ENCODE measurements at places on chromosomes 12 and 14.

GRCh38 chr12:33192226-33192625 is 247.4 kb downstream of the SYT10 start:
- no peak for DNase-seq

DNA sequence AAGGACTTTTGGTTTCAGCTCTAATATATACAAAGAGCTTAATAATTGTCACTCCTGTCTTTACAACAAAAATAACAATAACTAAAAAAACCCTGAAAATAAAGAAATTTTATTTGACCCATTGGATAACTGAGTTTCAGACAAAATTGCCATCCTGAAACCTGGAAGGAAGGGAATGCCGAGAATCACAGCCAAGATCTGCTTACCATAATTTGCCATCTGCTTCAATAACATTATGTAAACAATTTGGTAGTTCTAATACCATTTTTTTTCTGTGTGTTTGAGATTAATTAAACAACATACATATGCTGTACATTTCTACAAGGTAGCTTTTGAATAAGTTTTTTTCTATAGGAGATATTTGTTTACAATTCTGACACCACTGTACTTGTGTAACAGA is 596.3 kb upstream of the MGAT4C start:
- no peak for DNase-seq

DNA sequence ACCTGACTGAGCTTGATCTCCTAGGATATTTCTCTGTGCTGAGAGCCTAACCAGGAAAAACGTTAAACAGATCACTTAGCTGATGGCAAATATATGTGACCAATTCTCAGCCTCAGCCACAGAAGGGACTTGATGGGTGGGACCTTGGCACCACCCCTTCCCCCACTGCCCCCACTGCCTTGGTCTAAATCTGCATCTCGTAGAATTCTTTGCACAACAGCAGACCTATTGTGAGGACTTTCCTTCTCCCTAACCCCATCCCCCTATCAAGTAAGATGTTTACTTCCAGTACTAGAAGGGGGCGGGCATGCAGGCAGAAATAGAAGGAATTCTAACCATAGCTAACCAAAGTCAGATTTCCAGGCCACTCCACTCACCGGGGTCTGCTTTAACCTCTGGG is 313.2 kb downstream of the PCNX1 start:
- DNase-seq: no peak

DNA sequence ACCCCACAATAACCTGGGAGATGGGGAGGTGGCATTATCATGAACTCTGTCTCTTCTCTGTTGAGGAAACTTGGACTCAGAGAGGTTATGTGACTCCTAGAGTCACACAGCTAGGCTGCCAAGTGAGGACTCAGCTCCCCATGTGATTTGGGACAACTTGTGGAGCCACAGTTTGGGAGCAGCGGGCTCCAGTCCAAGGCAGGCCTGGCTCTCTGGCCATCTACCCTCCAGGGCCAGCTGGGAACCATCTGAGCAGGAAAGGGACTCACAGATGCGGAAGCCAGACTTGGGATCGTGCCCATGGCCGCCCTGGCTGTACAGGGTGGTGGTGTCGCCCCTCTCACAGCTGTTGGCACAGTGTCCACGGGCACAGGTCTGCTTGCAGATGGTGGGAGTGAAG is 59.1 kb downstream of the ISCA2 start:
- no peak for DNase-seq

DNA sequence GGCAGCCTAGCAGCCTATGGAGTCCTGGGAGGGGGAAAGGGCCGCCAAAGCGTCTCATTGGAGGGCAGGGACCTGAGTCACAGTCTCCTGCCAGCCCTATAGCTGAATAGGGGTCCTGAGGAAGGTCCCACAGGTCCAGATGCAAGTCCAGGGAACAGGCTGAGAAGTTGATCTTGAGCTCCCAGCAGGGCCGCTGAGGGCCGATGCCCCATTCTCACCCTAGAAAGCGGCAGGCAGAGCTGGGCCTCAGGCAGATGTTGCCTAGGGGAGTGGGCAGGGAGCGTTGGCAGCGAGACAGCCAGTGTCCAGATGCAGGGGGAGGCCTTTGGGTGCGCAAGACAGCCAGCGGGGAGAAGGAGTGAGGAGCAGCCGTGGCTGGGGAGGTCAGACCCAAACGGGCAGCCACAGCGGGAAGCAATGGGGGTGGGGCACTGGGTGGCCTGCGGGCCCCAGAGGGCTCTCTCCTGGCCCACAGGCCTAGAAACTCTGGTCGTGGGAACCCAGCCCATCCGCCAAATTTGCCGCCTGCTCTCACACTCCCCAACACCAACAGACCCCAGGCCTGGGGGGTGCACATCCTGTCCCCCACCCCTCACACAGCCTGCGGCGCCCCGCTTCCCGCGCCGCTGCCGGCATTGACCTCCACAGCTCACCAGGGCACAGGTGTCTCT is 1.1 kb downstream of the HDAC7 start:
- DNase-seq: no peak

GRCh38 chr14:24813089-24813815 is 179.3 kb upstream of the GZMB start:
- DNase-seq: no peak

- DNase-seq: no peak
These were observed 66.0 kb upstream of the TRIM9 start for GRCh38 chr14:51160871-51161270.

- DNase-seq: peak; percentile 61
These were observed at the start of gene GABARAPL1 for GRCh38 chr12:10212739-10213131. TSS of gene GABARAPL1 (plus strand) at chr12:10212877. CDS start at chr12:10213130, 253 bp downstream.

GRCh38 chr12:48184549-48184922 is 1.1 kb downstream of the CCDC184 start:
- DNase-seq: no peak

GRCh38 chr12:124506145-124506831 is 61.1 kb downstream of the NCOR2 start:
- no peak for DNase-seq

GRCh38 chr14:34766060-34766459 is 51.7 kb upstream of the CFL2 start:
- no peak for DNase-seq

GRCh38 chr12:109944561-109945359 is 44.7 kb downstream of the TCHP start:
- no peak for DNase-seq

GRCh38 chr12:82047446-82047845 is 288.3 kb upstream of the PPFIA2 start:
- DNase-seq: no peak

GRCh38 chr14:73393375-73393774 is 65.0 kb downstream of the NUMB start:
- DNase-seq: no peak

- no peak for DNase-seq
These were observed 12.3 kb downstream of the GPR19 start for GRCh38 chr12:12683725-12684124.

DNA sequence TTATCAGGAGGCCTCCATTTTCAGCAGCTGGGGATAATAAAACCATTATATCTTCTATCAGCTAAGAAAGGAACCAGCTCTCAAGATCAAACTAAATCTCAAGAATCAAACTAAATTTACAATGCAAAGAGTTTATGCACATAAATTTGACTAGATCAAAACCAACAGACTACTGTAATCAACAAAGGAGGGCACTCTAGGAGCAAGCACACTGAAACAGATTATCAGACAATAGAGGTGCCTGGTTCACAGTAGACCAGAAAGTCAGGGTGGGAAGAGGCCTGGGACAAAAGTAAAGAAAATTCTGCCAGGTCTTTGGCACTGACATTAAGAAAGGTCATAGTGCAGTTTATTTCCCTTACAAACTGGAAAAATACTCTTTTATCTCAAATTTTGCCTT is 61.0 kb downstream of the HECTD4 start:
- no peak for DNase-seq

GRCh38 chr12:110669193-110669502 is 19.8 kb downstream of the HVCN1 start:
- no peak for DNase-seq

DNA sequence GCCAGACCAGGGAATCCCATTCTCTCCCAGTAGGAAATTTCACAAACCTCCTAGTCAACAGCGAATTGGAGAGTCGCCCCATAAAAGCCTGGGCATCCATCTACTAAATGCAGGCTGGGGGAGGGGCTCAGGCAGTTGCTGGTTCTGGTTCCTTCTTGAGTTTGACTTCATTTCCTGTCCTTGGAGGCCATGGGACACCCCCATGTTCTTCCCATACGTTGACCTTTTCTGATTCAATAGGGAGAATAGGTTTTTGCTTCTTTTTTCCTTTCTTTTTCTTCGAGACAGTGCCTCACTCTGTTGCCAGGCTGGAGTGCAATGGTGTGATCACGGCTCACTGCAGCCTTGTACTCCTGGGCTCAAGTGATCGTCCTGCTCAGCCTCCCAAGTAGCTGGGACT is 44.1 kb upstream of the TMEM263 start:
- no peak for DNase-seq

DNA sequence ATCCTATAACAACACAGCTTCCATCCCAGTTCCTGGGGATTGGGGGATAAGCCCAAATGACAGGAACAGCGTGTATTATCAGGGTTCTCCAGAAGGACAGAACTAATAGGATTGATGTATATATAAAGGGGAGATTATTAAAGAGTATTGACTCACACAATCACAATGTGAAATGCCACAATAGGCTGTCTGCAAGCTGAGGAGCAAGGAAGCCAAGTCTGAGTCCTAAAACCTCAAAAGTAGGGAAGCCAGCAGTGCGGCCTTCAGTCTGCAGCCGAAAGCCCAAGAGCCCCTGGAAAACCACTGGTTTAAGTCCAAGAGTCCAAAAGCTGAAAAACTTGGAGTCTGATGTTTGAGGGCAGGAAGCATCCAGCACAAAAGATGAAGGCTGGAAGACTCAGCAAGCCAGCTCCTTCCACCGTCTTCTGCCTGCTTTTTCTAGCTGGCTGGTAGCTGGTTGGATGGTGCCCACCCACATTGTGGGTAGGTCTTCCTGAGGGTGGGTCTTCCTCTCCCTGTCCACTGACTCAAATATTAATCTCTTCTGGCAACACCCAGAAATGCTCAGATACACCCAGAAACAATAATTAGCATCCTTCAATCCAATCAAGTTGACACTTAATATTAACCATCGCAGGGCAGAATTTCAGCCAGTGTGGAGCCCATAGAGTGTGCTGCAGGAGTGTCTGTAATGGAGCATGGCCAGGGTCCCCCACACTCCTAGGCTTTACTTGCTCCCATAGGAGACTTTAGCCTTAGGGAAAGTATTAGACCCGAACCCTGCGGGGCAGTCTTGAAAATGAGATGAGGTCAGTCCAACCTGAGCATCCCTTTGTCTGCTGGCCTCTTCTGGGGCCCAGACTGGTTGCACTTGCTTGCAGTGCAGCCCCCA is 111.1 kb downstream of the SINHCAF start:
- DNase-seq: no peak

DNA sequence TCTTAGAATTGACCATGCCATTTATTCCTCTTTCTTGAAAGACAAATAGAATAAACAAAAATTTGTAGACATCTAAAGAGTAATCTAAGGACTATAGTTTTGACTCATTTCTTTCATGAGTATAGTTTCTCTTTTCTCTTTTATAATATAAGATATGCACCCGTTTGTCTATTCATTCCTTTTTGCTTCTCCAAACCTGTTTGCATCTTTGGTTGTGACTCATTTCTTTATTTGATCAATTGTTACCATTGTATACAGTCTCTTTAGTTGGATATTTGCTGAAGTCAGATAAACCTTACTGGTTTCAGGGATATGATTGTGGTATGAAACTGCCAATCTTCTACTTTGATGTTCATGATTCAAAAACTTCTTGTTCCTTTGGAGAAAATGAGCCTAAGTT is 268.7 kb downstream of the FBXL14 start:
- no peak for DNase-seq

DNA sequence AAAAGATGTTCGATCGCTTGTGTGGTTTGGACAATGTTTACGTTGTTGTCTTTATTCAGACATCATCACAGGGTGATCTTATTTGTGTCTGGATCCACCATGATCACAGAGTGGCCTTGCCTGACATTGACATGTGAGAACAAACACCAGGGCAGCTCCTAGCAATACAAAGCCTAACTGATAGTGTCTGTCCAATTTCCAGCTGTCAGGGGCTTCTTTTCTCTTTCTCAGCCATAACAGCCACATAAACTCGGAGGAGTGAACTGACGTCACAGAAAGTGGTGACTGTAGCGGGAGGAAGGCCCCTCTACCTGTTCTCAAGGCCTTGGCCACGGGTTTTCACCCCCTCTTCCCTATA is 5.8 kb upstream of the SLC6A13 start:
- no peak for DNase-seq

DNA sequence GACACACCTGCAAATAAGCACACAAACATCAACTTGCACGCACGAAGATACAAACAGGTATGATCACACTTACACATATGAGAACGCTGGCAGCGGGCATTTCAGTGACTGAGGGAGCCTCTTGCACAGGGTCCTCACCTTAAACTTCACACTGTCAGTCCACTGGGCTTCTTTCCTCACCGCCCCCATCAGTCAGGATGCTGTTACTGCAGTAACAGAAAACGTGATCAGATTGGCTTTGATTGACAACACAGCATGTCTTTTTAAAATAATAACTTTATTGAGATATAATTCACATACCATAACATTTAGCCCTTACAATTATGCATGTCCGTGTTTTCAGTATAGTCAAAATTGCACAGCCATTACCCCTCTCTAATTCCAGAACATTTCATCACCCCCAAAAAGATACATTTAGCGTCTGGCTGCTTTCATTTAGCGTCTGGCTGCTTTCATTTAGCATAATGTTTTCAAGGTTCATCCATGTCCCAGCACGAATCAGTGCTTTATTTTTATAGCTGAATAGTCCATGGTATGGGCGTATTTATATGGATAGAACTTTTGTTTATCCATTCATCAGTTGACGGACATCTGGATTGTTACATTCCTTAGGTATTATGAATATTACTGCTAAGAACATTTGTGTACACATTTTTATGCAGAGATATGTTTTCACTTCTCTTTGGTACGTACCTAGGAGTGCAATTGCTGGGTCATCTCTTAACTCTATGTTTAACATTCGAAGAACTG is 8.4 kb downstream of the CCDC197 start:
- no peak for DNase-seq

- DNase-seq: no peak
These were observed 738 bp downstream of the CKAP4 start for GRCh38 chr12:106246891-106247673.

DNA sequence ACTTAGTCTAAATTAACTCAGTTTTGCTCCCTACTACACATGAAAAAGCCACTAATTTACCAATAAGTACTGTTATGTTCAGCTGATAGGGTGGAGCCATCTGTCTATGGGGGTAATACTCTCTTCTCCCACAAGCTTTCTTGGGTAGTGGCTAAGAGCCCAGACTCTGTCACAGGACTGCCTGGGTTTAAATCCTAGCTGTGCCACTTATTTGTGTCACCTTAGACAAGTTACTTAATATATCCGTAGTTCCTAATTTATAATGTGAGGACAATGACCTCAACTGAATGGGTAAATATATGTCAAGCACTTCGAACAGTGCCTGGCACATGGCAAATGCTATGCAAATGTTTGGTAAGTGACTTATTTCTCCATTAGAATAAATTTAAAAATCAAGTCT is 185.6 kb downstream of the DACT1 start:
- no peak for DNase-seq

- no peak for DNase-seq
These were observed 304.2 kb downstream of the AKAP6 start for GRCh38 chr14:32633224-32633859.

GRCh38 chr14:85281921-85282320 is 248.0 kb upstream of the FLRT2 start:
- no peak for DNase-seq

- no peak for DNase-seq
These were observed 132.5 kb downstream of the DAAM1 start for GRCh38 chr14:59320763-59321625.
